Effector memory CD4-positive, alpha-beta T cell (primary cell): ENCODE measurements at places on chromosomes 6 and 20.

DNA sequence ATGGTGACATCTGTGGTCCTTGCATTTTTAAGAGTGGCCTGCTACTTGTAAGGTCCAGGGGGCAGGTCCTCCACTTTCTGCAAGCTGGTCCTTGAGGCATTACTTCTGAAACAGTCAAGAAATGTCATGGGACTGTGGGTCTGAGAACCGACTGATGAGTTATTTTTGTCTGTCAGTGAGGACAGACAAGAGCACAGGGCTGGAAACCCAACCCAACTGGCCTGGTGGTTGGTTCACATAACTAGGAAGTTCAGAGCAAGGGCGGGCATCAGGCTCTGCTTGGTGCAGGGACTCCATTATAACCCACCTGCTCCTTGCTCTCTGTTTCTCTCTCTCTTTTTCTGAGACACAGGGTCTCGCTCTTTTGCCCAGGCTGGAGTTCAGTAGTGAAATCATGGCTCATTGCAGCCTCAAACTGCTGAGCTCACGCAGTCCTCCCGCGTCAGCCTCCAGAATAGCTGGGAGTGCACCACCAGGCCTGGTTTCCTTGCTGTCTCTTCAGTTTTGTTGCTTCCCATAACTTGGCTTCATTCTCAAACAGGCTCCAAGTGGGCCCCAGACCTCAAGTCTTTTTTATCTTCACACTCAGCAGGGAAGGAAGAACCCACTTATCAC, 9.2 kb downstream of the CST3 start:
- no peak for DNase-seq

- DNase-seq, result no peak
These were observed 9.1 kb downstream of the TMEM181 start for GRCh38 chr6:158569036-158569435.

DNA sequence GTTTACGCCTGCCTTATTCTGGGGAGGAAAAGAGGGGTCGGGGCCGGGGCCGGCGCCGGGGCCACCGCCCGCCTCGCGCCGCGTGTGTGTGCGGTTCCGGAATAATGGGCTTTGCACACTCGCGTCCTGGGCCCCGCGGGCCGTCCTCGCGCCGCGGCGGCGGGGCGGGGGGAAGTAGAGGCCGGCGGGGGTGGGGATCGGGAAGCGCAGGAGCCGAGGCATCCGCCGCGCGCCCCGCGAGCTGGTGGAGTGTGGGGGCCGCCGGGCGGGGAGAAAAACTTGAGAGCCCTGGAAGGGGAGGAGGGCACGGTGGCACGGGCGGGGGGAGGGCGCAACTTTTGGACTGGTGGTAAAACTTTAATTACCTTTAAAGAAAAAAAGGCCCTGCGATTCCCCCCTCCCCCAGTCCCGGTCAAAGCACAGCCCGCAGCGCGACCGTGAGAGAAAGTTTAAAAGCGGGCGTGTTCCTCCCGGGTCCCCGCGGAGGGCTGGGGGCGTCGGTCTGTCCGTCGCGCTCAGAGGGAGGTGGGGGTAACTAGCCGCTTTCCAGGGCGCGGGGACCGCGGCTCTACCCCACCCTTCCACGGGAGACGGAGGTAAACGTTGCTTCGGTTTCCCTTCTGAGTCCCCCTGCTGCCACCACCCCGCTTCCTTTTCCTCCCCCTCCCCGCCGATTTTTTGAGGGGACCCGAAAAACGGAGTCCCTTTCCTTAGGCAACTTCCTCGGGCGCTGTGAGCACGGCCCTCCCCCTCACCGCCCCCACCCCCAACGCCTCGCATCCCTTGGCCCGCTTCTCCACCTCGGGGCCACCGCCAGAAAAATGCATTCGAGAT, 1.9 kb downstream of the L3MBTL3 start:
- DNase-seq, result peak; percentile 40

GRCh38 chr20:58688840-58689239, 3.8 kb upstream of the NPEPL1 start:
- no peak for DNase-seq

DNA sequence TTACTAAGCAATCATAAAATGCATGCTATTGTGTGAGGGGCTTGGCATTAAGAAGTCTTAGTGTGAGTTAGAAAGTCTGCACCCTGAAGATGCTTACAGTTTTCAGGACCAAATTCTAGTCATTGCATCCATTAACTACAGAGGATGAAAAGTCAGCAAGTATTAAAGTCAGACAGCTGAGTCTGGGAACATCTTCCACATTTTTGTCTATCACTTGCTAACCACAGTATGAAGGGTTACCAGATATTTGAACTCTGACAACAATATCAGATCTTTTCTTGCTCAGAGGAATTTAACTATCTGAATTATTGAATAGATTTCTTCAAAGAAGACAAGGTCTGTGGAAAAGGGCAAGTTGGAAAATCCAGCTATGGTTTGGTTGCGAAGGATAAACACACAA, 264.4 kb downstream of the BTBD9 start:
- DNase-seq, result no peak

DNA sequence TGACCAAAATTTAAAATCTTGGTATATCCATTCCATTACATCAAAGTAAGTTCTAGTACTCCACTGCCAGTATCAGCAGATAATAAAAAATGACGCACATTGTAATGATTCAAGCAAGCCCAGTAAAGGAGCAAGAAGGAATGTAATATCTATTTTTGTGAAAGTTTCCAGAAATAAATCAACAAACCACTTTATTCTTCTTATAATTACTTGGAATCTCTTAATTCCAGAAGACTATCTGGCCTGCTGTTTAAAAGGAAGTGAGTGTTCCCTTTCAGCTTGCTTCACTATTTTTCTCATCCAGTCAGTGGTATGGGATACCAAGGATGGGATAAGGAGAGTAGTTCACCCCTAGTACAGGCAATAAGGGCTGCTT, 42.2 kb upstream of the DSE start:
- no peak for DNase-seq

DNA sequence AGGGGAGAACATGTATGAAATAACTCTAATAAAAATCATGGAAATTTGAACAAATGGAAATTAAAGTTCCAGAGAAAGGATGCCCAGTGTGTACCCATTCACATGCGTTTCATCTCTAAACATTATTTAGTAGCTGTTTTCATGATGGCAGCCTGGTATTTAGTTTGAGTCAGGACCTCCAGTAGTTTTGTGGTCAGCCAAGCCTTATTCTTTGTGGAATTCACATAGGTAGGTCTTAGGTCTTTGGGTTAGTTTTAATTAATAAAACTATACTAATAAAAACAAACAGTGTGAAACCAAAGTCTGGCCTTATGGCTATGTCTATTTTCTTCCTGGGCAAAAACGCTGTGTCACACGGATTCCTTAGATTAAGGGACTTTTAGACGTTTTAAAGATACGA, 137.8 kb downstream of the FOXC1 start:
- no peak for DNase-seq

DNA sequence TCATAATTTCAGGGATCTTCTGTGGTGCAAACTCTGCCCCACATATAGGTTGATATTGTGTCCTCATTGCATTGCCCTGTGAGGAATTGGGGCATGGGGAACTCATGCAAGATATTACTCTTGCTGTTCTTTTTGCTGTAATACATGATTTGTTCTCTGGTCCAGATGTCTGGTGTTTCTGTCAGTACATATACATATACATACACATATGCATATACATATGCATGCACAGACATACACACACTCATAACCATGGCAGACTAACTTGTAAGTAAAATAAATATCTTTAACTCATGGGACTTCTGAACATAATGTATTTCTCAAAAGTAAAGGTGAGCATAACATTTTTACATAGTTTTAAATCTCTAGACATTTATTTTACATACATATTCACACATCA, 438.3 kb downstream of the CD109 start:
- no peak for DNase-seq
